Nucleus accumbens (tissue), 56 donors: ENCODE measurements at places on chromosomes 7 and 10.

DNA sequence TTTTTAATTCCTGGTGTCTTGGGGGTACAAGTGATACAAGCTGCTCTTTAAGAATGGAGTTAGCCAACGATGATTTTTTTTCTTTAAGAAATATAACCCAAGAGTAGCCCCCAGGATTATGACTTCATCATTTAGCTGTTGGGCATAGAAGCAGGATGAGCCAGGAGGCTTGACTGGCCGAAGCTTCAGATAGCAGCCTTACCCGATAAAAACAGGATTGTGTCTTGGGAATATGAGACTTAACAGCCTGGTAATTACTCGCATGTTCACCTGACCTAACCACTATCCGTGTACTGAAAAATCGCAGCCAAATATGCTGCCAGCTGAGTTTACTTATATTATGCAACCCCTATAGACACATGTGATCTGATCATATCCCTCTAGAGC, 346.0 kb upstream of the BMPER start:
- DNase-seq, result no peak

GRCh38 chr7:134120405-134120804, 6.7 kb upstream of the LRGUK start:
- no peak for DNase-seq

GRCh38 chr10:114638821-114639625, 19.1 kb downstream of the ABLIM1 start:
- no peak for DNase-seq

- no peak for DNase-seq
These were observed 76.2 kb upstream of the TMEM168 start for GRCh38 chr7:112866424-112866823.

DNA sequence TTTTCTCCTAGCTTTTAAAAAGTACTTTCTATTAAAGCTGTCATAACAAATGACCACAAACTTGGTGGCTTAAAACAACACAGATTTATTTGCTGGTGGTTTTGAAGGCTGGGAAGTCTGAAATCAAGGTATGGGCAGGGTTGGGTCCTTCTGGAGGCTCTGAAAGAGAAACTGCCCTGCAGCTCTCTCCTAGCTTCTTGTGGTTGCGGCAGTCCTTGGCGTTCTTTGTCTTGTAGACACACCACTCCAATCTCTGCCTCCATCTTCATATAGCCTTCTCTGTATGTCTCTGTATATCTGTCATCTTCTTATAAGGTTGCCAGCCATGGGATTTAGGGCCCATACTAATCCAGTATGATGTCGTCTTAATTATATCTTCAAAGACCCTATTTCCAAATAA, 79.4 kb upstream of the PRR15 start:
- no peak for DNase-seq

- DNase-seq, result no peak
These were observed 41.3 kb upstream of the ANK3 start for GRCh38 chr10:60430836-60431597.

DNA sequence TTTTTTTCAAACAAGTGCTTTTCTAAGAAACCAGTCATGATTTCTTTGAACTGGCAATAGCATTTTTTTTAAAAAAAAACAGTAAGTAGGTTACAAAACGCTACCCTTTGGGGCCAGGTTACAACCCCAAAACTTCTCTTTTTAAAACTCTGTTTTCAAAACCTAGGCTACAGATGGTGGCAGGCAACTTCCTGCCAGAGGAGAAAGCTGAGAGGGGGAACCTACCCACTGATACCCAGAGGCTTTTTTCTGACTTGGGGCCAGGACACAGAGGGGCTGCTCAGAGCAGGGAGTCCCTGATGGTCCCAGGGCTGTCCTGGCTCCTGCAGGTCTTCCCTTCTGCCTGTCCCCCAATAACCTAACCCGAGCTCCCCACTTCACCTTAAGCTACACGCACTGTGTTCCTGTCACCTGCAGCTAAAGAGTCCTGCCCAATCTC, 6.9 kb downstream of the STN1 start:
- DNase-seq, result no peak

DNA sequence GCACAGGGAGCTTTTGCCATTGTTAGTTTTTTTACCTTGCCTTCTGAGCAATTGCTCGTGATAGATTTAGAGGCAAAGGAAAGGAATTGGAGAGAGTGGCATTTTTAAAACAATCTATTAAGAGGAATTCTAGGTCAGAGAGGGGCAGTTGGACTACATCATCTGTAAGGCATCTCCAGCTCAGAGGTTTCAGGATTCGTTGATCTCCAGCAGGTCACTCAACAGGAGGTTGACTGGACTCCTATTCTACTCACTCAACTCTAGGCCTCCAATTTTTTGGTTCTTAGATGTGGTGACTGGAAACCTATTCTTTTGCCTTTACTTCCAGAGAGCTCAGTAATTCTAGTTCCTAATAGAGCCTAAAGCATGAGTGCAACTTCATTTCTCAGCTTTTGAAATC, 42.8 kb downstream of the TBXAS1 start:
- DNase-seq, result no peak

- no peak for DNase-seq
These were observed 43.2 kb upstream of the FAM133B start for GRCh38 chr7:92633211-92633906.

- DNase-seq, result no peak
These were observed 49.8 kb downstream of the STK31 start for GRCh38 chr7:23759671-23760391.

GRCh38 chr10:8044331-8044907, 10.1 kb upstream of the GATA3 start:
- DNase-seq, result no peak

DNA sequence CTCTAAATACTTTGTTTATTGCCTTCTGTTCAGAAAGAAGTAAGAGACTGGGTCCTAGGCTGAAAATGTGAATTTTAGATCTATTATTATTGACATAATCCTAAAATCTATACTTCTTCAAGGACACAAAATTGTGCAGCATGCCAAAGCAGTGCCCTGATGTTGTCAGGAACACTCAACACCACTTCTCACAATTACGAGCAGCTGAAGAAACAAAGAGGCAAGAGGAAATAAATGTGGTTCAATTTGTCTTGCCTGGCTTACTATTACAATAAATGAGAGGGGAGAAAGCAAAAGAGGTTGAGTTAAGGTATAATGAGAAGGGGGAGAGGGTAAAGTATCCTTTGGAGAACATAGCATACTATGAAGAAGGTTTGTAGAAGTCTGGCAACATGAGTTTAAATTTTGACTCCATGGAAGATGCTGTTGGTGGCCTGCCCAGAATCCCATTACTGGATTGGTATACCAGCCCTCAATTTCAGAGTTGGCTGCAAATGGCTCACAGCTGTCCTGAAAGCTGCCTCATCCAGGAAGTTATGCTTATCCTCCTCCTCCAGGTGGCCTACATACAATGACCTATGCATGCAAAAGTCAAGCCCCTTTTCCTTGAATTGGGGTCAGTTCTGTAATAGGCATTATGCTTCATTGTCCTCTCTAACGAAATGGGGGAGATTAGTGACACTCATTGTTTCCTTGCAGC, 274.6 kb upstream of the SMIM30 start:
- DNase-seq, result no peak

GRCh38 chr7:154744861-154745258, 258.1 kb downstream of the PAXIP1 start:
- DNase-seq, result no peak

GRCh38 chr7:20797042-20797461, 10.4 kb upstream of the SP8 start:
- DNase-seq, result no peak

DNA sequence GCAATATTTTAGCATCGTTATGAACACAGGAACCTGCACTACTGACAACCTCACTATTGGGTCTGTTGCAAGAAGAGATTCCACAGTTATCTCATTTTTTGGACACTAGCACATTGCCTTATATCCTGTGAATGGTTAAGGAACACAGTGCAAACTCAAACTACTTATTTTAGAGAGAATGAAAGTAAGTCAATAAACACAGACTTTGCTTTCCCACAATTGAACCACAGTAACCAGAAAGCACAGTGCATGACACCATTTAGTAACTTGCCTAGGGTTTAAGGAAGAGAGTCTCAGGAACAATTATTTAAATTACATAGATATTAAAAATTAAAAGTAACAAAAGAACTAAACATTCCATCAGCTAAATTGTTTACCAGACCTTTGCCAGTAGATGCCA, 468.8 kb downstream of the ZWINT start:
- no peak for DNase-seq

DNA sequence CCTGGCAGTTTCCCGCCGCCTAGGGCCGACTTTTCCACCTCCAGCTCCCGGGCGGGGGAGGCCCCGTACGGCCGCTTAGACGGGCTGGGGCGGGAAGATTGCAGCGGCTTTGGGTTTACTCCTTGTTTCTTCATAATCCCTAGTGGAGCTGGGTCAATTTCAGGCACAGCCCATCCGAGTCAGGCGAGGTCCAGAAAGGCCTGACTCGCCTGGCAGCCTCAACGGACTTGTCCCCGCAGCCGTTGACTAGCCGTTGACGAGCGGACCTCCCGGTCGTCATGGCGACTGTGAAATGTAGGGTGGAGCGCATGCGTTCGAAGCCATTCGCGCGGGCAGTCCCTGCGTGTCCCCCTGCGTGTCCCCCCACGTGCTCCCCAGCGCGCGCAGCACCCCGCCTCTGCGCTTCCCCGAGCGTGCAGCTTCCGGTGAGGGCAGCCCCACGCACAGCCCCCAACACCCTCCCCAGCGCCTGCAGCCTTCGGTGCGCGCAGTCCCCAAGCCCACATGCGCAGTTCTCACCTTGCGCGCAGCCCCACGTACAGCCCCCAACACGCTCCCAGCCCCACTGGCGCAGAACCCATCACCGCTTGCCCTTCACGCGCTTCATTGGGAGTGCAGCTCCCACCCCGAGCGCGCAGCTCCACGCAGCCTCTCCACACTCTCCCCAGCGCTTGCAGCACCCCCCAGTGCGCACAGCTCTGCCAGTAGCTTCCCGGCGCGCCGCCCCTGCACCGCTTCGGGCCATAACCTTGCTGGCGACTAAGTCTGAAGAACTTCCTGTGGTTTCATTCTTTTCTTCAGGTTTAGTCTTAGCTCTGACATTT, 67.8 kb downstream of the TBX20 start:
- peak; percentile 90 for DNase-seq

GRCh38 chr7:100563809-100564400, 9.8 kb downstream of the SAP25 start:
- DNase-seq, result peak; percentile 56

- no peak for DNase-seq
These were observed 192.7 kb downstream of the KIF20B start for GRCh38 chr10:89894051-89894450.

- no peak for DNase-seq
These were observed 6.4 kb upstream of the CFAP69 start for GRCh38 chr7:90238583-90238982.

DNA sequence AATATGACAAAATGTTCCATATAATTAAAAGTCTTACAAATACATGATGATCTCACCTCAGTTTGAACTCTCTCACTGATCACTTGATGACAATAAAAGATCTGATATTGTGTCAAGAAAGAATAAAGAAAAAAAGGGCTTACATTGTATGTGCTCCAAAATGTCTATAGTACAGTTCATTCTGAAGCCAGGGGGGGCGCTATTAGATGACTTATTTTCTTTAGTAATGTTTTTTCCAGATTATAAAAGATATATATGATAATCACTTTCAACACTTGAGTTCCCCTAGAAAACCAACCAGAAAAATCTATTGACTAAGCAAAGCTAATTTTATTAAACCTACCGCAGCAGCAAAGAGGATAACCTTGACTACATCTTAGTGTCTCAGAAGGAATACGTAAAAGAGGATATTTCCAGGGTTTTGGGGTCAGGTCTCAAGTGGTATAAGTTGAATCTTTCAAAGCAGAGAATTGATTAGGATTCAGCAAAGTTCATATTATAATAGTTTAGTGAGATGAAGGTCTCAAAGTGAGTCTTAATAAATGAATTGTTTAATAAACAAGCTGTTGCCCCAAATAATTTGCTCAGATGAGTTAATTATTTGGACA, 55.8 kb downstream of the PTN start:
- DNase-seq, result no peak

DNA sequence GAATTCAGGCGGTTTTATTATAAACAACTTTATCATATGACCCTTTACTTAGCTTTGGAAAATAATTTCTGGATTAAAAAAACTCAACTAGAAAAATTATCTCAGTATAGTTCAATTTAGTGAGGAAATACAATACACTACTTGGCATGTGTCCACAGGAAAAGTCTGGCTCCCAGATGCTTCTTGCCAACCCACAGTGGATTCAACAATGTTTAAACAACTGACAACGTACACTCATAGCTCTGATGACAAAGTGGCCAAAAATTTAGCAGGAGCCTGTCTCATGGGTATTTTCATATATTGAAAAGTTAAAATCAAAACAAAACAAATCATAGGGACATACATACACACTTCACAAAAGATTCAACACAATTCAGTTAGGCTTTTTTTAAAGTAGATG, 158.8 kb downstream of the SKAP2 start:
- DNase-seq, result no peak

- DNase-seq, result no peak
These were observed 22.8 kb upstream of the GPR26 start for GRCh38 chr10:123643315-123643714.

GRCh38 chr10:75585294-75585693, 153.9 kb downstream of the LRMDA start:
- no peak for DNase-seq

DNA sequence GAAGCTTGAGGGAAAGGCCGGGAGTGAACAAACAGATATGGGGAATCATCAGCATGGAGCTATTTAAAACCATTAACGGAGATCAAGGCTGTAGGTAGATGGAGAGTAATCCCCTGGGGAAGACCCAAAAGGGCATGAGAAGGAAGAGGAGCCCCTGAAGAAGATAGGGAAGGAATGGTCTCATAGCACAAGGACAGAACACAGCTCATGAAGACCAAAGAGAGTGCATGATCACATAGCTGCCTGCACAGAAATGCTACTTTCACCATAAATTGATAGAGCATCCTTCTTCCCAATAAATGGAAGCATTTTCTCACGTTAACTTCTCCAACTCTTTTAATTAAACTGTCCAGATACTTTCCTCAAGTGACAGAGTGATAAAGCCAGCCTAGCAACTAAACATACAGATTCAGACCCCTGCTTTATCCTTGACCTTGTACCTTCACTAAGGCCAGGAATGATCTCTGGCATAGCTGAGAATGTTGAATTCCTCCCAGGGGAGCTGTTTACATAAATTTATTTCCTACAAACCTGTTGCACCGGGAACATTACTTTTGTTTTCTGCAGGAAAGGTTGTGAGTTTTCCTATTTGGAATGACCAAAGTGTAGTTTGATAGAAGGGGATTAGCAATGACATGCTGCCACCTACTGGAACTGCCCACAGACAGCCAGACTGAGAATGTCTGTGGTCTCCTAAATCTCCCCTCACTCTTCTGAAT, 110.8 kb upstream of the LRGUK start:
- no peak for DNase-seq

DNA sequence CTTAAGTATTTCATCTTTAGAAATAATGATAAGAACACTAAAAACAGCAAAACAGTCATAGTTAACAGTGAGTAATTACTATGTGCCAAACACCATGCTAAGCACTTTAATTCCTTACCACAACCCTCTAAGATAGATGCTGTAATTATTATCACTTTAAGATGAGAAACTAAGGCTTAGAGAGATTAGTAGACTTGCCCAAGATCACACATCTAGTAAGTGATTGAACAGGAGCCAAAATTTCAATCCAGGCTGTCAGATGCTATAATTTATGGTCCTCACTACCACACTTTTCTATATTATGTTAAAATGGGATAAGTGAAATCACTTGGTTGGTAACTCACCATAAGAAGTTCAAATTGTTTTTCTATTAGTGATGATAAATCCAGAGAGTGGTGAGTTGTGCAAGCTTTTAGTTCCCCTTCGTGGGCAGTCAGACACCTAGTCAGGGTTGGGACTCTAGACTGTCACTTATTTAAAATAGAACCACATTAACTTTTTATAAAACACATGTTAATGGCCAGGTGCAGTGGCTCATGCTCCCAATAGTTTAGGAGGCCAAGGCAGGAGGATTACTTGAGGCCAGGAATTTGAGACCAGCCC, 85.9 kb upstream of the GATA3 start:
- no peak for DNase-seq
